Daoy (cell line): ENCODE measurements at places on chromosomes 7 and 10.

DNA sequence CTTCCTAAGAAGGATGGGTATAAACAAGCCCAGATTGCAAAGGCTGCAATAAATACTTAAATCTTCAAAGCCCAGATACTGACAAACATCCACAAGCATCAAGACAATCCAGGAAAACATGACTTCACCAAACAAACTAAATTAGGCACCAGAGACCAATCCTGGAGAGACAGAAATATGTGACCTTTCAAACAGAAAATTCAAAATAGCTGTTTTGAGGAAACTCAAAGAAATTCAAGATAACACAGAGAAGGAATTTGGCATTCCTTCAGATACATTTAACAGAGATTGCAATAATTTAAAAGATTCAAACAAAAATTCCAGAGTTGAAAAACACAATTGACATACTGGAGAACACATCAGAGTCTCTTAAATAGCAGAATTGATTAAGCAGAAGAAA is 23.0 kb downstream of the GSDME start:
- no peak for DNase-seq

- no peak for DNase-seq
Measured at GRCh38 chr10:116670706-116671105, 50.0 kb downstream of the PNLIPRP2 start.

GRCh38 chr10:58473976-58474375 is 38.7 kb upstream of the BICC1 start:
- peak; percentile 55 for DNase-seq

- no peak for DNase-seq
Measured at GRCh38 chr7:78479348-78479747, 680.8 kb downstream of the PHTF2 start.

GRCh38 chr7:22292531-22292930 is 64.4 kb downstream of the RAPGEF5 start:
- no peak for DNase-seq
